ENCODE measurements at places on chromosomes 4 and X.

- no peak for DNase-seq
These were observed 11.3 kb downstream of the CPEB2 start for GRCh38 chr4:15013585-15013984.

- DNase-seq: no peak
These were observed 94.5 kb upstream of the DHRSX start for GRCh38 chrX:2595258-2595657.

DNA sequence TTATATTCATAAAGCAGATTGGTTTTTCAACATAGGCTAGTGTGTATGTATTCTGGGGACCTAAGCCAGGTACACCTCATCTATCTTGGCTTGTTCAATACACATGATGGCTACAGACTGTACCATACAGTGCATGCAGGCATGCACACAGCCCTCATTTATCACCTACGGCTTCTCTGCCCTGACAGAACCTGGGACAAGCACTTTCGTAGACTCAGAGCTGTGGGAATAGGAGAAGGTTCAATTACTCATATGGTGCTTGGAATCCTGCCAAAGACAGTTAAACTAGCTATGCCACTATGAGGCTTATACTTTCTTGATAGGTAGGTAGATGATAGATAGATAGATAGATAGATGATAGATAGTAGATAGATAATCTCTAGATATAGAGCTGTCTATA lies 457.2 kb downstream of the GALNTL6 start:
- no peak for DNase-seq

- no peak for DNase-seq
These were observed 300.9 kb downstream of the FAM47A start for GRCh38 chrX:33831211-33831610.
